ENCODE measurements at places on chromosomes 12 and 14.

DNA sequence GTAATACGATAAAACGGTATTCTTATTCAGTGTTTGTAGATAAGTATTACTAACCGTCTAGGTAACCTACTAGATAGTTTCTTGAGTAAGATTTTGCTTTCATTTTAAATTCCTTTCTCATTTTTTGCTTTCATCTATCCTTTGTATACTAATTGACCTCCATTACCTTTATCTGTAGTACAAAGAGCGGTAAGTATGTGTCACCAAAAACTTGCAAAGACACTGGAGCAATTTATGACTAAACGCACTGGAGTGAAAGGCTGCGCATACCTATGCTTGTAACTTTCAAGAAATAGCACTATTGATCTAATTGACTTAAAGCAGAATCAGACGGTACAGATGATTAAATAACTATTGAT, 1.7 kb downstream of the ARHGAP5 start:
- no peak for DNase-seq

DNA sequence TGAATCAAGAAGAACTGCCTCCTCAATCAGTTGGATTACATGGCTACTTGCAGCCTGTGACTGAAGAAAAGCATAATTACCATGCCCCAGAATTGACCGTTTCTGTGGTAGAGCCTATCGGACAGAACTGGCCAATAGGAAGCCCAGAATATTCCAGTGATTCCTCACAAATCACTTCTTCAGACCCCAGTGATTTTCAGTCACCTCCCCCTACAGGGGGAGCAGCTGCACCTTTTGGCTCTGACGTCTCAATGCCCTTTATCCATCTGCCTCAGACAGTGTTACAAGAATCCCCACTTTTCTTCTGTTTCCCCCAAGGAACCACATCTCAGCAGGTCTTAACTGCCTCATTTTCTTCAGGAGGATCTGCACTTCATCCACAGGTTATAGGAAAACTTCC, 80.8 kb downstream of the RAD52 start:
- DNase-seq = no peak

DNA sequence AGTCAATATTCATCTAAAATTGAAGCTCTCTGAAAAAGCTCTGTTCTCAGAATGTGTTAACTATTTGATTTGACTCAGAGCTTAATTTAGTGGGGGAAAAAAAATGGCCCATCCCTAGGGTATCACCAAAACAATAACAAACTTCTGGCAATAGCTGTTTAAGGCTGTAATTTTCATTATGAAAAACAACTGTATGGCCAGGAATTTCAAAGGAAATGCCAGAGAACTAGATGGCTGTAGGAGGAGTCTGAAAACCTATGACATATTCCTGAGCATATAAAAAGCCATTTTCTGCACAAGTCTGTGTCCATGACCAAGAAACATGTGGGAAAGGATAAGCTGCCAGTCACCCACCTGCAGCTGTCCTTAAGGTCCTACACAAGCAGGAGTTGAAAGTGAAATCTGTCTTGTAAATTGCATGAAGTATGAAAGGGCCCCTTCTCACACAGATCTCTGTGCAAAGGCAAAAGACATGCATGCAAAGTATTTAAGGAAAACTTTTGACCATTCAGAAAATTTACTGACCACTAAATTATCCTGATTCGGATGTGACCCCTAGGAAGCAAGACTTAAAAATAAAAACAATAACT, 299.1 kb downstream of the BTG1 start:
- no peak for DNase-seq

DNA sequence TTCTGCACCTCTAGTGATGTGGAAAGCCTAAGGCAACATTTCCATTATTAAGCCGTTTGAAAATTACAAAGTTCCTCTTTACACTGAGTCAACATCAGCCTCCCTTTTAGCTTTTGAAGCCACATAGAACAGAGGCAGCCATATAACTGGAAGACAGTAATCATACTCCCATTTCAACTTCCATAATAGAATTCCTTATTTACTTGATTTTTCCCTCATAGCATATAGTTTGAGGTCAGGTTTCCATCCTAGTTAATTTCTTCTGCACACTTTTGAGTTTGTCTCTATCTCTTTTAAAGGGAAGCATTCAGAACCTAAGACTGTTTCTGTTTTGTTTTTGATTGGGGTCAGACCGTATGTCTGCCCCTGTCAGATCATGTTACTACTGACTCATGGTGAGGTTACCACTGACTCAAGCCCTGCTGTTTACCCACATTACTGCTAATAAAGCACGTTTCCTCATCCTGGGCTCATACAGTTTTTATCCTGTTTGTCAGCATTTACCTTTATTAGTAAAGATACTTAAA, 161.0 kb downstream of the SLC38A4 start:
- no peak for DNase-seq

- no peak for DNase-seq
These were observed 40.5 kb downstream of the DMAC2L start for GRCh38 chr14:50352584-50352983.
